ENCODE measurements at places on chromosomes 1 and 21.

DNA sequence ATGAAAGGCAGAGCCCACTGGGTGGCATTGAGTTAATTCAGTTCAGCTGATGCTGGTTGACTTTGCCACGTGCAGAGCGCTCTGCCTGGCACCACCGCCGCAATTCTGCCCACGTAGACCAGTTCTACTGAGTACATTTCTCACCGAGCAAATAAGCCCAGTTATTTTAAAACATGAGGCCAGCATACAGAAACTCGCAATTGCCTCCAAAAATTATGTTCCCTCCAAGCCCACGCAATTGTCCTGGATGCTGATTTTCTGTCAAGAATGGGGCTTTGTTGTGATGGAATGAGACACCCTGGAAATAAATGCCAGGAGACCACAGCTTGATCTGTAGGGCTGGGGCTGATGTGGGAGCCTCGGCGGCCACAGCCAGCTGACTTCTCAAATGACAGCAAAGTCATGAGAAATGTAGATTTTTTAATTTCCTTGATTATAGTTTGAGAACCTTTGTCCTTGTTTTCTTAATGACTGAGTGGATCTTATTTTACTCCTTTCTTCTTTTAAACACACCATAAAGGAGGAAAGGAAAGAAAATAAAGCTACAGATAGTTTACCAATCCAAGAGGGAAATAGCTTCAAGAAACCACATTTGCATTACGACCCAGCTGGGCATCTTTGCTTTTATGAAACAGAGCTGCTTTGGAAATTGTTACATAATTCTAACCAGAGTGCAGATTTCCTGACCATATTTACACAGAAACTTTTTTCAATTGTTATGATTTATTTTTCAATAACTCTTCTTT is 11.6 kb upstream of the PARP1 start:
- H3K4me3 ChIP-seq: no peak overlapping the region
- no peaks in the 10 kb centered on the region for H3K27me3 ChIP-seq
- no peaks in the 10 kb centered on the region for H3K4me1 ChIP-seq
- DNase-seq: no peak
- no peaks in the 10 kb centered on the region for H3K36me3 ChIP-seq

DNA sequence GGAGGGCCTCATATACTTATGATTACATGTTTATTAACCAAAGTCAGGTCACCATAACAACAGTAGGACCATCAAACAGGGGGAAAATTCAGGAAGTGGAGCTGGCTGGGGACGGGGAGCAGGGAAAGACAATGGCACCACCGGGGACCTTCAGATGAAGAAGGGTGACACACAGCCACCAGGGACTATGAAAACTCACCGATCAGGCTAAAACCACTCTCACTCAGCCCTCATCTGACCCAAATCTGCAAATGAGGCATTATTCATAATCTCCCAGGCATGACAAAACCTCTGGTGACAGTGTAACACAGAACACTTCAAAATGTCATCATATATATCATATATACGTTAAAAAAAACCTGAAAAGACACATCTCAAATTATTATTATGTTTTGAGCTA is 11.2 kb downstream of the MKNK1 start:
- no peak overlapping the region for H3K27ac ChIP-seq
- DNase-seq: no peak
- H3K4me3 ChIP-seq: no peak overlapping the region

- no peaks in the 10 kb centered on the region for H3K36me3 ChIP-seq
- H3K4me3 ChIP-seq: no peak overlapping the region
- H3K27me3 ChIP-seq: no peaks in the 10 kb centered on the region
- H3K4me1 ChIP-seq: no peaks in the 10 kb centered on the region
- no peak for DNase-seq
Measured at GRCh38 chr1:232655028-232655745, 25.3 kb upstream of the SIPA1L2 start.

DNA sequence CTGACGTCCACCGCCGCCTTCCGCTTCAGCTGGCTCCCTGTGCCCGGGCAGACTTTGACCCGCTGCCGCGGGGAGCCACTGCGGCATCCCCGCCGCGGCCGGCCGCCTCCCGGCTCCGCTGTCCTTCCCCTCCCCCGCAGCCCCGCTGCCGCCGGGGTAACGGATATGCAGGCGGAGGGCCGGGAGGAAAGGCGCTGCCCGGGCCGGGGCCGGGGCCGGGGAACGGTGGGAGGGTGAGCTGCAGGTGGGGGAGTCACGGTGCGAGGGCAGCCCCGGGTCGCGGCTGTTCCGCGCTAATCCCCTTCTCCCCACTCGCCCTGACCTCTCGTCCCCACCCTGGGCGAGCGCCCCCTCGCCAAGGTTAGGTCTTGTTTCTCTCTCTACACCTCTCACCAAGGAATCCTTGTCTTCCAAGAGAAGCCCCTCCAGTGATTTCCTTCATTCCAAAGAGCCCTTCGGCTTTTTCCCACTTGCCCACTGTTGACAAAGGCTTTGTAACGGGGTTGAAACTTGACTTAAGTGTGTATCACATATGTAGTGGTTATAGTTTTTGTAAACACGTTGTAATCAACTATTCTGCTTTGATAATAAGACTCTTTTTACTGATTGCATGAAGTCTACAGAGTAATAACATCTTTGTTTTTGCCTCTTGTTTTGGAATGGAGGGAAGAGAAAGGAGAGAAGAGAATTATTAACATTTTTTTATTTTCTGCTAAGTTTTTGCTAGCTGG is 669 bp downstream of the XPR1 start:
- no peaks in the 10 kb centered on the region for H3K27me3 ChIP-seq
- peak overlapping the region; percentile 86 for H3K27ac ChIP-seq
- peaks cover 43% of the 10 kb centered on the region for H3K4me1 ChIP-seq
- peak; percentile 76 for DNase-seq

Measured in lower lobe of right lung (tissue), 2 donors.